Hindlimb muscle (tissue), 1 donor: ENCODE measurements at places on chromosomes 2 and 18.

DNA sequence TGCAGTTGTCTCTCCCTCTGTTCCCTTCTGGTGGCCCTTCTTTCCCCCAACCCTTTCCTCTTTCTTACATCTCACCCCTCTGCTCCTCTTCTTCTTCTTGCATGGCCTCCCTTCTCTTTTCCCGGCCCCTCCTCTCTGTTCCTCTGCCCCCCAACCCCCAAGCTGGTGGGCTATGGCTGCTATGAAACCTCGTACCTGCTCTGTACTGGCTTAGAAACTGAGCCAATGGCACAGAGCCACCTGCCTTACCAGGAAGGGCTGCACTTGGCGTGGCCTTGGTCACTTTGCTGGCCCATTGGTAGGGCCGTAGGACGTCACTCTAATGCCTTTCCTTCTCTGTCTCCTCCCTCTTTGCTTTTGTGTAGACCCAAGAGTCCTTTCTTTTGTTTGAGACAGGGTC, 78.9 kb downstream of the LRRFIP1 start:
- no peak for DNase-seq

DNA sequence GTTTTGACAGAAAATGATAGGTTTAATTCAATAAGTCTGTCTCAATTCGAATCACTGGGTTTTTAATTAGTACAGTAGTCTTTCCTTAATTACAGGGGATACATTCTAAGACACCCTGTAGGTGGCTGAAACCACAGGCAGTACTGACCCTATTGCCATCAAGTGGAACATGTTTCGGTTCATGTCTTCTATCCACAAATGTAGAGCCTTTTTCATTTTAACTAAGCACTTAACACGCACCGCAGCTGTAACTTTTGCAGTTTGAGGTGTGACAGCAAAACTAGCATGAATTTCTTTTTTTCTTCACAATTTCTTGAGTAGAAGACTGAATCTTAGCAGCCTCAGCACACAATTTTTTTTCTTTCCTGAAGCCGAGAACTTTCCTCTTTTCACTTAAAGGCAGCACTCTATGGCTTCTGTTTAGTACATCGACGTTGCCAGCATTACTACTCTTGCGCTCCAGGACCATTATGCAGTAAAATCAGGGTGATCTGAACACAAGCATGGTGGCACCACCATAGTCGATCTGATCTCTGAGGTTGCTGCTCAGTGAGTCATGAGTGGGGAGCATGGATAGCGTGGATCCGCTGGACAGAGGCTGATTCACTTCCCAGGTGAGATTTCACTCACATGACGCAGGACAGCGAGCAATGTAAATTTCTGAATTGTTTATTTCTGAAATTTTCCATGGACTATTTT, 805.1 kb downstream of the RNF144A start:
- no peak for DNase-seq

DNA sequence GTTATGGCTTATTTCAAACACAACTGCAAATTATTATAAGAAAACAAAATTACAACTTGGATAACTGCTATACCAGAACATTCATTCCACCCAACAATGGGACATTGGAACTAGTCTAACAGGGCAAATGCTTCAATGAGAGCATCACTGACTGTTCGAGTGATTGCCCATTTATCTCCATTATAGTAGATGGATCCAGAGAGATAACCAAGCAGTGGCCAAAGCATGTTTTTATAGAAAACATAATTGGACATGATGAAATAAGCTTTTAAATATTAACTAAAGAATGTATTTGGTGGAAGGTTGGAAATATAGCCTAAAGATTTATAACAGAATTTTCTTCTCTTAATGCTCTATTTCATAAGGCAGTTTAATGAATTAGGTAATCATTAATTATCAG, 634.8 kb downstream of the NUP35 start:
- no peak for DNase-seq

DNA sequence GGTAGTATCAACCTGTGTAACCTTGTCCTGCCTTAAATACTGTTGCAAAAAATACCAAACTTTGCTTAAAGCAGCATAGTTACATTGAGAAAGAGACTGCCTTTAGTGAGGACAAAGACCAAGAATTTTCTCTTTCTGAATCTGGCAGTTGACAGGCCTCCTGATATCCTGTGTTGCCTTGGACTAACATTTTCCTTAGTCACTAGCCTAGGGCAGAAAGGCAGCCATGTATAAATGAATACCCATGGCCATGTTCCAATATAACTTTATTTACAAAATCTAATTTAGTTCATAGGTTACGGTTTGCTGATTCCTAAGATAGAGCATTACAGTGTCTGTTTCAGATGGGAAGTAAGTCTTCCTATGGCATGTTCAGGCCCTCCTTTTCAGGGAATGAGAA, 895.4 kb downstream of the CNTNAP5 start:
- no peak for DNase-seq

DNA sequence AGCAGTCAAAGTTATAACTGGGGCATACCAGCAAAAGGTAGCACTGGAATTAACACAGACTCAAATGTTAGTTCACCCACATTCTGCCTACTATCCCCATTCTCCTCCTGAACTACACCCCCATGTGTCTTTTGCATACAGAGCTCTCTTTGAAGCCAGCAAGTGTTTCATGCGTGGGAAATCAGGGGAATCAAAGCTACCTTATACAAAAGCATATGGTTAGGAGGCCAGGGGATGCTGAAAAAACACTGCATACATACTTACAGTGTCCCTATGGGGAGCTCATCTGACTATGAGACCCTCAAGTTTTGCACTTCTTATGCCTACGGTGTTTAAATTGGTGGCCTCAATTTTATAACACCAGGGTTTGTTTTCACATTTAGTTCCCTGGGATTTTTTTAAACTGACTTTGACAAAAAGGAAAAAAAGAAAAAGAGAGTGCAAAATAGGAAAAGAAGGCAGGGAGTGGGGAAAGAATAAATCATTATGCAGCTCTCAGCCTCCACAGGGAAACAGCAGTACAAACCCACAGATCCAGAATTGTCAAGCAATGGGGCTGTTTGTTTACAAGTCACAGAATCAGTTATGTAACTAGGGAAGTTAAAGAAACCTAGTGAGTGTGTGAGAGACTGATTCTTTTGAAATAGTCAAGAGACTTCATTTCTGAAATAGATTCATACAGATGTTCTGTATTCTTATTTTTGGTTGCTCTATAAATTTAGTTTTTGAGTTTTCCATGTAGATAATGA, 20.1 kb upstream of the PPP3R1 start:
- DNase-seq: no peak

- DNase-seq: no peak
These were observed 626.2 kb upstream of the SETBP1 start for GRCh38 chr18:44054514-44054913.

- DNase-seq: no peak
These were observed 67.2 kb downstream of the LCLAT1 start for GRCh38 chr2:30514134-30514847.

- no peak for DNase-seq
These were observed 25.5 kb upstream of the SLC1A4 start for GRCh38 chr2:64963719-64964118.

- no peak for DNase-seq
These were observed 108.1 kb downstream of the AOX1 start for GRCh38 chr2:200693836-200694470.

GRCh38 chr2:96213379-96213778, 4.8 kb upstream of the STARD7 start:
- no peak for DNase-seq
